NCI-H1694 treated with DMSO at 0.1 percent for 48 hours (cell line): ENCODE measurements at places on chromosomes 1 and 21.

DNA sequence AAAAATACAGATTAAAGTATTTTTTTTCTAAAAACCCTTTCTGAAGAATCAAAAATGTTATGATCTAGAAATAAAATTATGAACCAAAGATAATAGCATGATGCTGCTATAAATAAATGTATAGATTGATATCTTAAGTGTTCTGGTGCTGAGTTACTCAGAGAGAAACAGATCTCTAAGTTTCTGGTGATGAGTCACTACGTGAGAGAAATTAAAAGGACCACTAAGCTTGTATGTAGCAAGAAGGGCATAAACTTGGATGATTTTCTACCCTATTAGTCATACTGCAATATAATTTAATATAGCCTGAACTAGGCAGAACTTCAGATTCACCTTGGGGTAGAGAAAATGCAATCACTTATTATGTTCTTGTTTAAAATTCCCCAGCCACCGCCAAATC, 514.8 kb downstream of the AMY1C start:
- no peak for DNase-seq

- no peak for DNase-seq
These were observed 5.3 kb downstream of the TNFRSF14 start for GRCh38 chr1:2561446-2561845.

- DNase-seq, result no peak
These were observed 71.8 kb downstream of the DUSP10 start for GRCh38 chr1:221670081-221670480.

DNA sequence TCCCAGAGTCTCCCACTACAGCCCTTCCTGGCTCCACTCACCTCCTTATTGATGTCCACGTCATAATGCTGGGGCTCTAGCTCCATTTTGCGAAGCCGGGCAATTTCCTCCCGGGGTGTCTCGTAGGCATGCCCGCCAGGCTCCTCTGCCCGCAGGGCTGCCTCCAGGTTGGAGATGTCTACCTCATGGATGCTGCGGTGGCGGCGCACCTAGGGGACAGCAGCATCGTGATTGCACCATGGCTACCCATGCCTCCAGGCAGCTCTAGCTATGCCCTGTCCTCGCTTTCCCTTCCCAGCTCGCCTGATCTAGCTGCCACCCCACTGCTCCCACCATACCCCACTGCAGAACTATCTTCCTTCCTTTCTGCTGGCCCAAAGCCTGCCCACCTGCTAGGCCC, 15.1 kb upstream of the GOLT1A start:
- DNase-seq, result no peak

DNA sequence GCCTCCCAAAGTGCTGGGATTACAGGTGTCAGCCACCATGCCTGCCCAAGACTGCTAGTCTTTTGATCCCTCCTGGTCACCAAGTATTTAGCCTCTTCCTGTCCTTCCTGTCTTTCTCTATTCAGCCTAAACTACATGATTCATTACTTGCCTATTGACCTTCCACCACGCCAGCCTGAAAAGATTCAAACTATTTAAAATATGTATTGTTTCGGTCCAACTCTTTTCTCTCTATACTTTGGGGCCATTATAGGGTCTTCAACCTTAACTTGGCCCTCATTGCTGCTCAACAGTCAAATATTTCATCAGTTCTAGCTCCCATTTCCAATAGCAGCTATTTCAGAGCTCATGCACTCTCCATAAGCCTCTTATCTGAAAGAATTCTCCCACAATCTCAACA, 153.0 kb downstream of the TNFSF18 start:
- no peak for DNase-seq

DNA sequence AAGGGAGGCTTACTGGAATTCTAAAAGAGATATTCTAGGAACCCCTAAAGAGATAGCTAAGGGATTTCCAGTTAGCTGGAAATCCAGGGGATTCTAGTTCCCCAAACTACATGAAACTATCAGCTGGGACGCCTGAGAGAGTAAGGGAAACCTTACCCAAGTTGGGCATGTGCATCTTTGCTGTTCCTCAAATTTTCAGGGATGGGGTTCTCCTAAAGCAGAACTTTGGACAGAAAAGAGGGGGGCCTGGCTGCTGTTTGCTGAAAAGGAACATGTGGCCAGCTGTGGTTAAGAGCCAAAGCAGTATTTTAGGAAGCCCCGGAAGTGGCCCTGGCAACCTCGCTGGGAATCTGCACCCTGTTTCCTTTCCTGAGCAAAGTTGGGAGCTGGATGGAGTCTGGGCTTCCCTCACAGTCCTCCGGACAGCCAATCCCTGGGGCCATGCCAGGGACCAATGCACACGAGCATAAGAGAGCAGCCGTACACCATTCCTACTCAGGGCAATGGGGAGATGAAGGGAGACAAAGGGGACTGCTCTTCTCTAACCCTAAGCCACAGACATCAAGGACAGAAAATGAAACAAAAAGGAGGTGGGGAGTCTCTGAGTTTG, 154.3 kb downstream of the PLXNA2 start:
- no peak for DNase-seq

GRCh38 chr1:40976952-40977690, 2.4 kb upstream of the CTPS1 start:
- no peak for DNase-seq

DNA sequence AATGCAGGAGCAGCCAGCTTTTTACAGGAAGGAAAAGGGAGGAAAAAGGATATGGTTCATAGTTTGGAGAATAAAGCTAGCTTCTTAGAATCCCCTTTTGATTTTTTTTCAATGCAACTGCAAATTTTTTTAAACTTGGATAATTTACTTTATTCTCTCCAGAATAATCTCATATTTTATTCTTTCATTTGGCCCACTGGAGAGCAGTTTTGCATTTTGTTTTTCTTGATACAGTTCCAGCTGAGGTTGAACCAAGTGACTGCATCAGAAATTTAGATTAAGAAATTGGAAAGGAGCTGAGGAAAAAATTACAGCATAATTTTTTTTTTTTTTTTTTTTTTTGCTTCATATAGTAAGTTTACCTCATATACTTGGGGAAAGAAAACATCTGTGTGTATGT, 22.8 kb downstream of the GABPA start:
- no peak for DNase-seq

DNA sequence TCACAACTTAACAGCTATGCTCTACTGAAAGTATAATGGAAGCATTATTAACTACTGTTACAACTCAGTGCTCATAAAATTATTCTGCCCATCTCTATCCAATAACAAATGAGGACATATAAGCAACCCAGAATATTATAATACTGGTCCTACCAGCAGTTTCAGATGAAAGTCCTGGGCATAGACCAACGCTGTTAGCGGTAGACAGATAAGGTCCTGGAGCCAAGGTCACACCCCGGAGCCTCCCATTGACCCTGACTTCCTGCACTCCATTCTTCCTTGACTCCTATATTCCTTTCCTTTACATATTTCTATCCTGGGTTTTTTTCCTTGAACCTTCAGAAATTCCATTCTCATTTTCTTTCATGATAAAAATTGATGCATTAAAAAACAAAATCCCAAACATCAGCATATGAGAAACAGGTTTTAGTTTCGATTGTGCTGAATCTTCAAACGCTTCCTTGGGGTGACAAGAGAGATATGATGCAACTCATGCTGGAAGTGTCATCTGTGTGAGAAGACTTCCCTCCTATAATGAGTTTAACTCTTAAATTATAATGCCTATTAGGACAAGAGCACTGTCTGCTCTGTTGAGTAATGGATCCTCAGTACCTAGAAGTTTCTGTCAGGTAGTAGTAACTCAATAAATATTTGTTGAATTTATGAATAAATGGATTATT, 831.1 kb downstream of the LRRIQ3 start:
- DNase-seq, result no peak

- no peak for DNase-seq
These were observed 110.8 kb upstream of the RUNX1 start for GRCh38 chr21:35159881-35160280.

- peak; percentile 82 for DNase-seq
These were observed 24.8 kb upstream of the NMNAT2 start for GRCh38 chr1:183443011-183443410.

GRCh38 chr1:1199141-1199960, 7.0 kb downstream of the TNFRSF18 start:
- no peak for DNase-seq

- no peak for DNase-seq
These were observed 5.5 kb downstream of the AP4B1 start for GRCh38 chr1:113899111-113899510.

GRCh38 chr1:46718340-46718726, 581 bp downstream of the EFCAB14 start:
- DNase-seq, result no peak

DNA sequence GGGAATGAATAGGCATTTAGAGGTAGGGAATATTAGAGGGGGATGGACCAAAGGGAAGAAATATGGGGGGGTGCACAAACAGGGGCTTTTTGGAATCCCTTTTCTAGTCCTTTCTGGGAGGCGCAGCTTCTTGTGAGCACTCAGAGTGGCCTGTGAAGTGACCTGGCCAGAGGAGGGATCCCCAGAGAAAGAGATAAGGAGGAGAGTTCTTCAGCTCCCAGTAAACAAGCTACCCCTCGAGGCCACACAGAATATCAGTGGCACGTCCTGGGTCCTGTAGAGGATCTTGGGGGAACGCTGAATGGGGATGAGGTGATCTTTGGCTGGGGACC, 19.4 kb downstream of the VANGL2 start:
- DNase-seq, result no peak

DNA sequence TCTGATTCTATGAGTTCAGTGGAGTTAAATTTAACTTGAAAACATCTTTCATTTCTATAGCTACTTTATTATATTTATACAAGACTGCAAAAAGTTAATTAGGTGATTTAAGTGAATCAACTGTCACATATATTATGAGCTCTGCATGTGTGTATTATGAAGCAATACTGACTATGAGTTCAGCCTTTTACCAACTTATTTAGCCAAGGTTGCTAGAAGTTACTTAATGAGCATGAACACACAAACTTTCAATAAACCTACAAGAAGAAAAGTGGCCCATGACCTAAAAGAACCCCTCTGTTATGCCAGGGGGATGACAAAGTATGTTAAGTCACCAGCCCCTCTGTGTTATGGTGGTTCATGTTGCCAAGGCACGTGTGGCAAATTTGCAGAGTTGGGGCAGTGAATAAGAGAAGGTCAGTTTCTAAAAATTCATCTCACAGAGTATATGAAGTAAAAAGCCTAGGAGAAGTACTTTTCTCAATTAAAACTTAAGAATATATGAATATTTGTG, 86.7 kb upstream of the LYPLAL1 start:
- no peak for DNase-seq

GRCh38 chr1:36352125-36352909, 28.9 kb upstream of the EVA1B start:
- DNase-seq, result no peak

DNA sequence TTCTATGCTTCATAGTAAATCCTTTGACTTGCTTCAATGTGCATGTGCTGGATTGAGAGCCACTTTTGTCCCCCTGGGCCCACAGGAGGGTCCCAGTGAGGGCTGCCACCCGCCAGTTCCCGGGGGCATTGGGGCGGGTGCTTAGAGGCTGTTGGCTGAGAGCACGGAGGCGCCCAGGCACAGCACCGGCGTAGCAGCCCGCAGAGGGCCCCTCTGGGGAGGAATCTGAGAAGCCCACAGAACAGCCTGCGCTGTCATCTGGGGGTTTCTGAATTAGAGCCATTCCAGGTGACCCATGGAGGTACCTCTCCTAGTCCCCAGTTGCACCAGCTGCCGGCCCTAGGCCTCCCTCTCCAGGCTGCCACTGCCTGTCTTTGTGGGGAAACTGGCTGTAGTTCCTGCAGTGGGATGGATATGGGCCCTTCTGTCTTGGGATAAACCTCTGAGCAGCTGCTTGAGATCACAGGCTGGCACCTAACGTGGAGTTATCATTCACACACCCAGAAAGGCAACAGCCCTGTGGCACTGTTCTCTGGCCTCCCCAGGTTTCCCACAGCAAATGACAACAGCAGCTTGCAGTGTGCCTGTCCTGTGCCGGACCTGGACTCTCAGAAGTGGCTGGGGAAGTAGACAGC, 39.5 kb downstream of the TMEM51 start:
- no peak for DNase-seq

GRCh38 chr1:155251566-155251965, 3.7 kb downstream of the ENTREP3 start:
- no peak for DNase-seq

GRCh38 chr21:40047993-40048730, 180.9 kb downstream of the PCP4 start:
- no peak for DNase-seq

GRCh38 chr1:158687037-158687436, 522 bp upstream of the SPTA1 start:
- no peak for DNase-seq

DNA sequence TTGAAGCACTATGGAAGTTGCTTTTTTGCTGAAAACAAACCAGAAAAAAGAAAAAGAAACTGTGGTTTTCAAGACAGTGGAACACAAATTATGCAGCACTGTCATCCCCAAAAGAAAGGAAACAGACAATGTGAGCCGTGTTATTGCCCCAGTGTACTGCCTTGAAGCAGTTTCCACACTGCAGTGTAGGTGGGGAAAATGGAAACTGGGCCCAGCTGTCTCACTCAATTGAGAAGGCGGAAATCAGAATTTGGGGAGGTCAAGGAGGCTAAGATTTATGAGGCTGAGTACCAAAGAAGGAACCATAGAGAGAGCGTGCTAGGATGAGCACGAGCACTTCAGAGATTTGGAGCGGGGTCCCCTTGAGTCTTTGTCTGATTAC, 55.5 kb downstream of the MPZL1 start:
- DNase-seq, result no peak

- DNase-seq, result no peak
These were observed 68.3 kb upstream of the GJB5 start for GRCh38 chr1:34686531-34686930.

DNA sequence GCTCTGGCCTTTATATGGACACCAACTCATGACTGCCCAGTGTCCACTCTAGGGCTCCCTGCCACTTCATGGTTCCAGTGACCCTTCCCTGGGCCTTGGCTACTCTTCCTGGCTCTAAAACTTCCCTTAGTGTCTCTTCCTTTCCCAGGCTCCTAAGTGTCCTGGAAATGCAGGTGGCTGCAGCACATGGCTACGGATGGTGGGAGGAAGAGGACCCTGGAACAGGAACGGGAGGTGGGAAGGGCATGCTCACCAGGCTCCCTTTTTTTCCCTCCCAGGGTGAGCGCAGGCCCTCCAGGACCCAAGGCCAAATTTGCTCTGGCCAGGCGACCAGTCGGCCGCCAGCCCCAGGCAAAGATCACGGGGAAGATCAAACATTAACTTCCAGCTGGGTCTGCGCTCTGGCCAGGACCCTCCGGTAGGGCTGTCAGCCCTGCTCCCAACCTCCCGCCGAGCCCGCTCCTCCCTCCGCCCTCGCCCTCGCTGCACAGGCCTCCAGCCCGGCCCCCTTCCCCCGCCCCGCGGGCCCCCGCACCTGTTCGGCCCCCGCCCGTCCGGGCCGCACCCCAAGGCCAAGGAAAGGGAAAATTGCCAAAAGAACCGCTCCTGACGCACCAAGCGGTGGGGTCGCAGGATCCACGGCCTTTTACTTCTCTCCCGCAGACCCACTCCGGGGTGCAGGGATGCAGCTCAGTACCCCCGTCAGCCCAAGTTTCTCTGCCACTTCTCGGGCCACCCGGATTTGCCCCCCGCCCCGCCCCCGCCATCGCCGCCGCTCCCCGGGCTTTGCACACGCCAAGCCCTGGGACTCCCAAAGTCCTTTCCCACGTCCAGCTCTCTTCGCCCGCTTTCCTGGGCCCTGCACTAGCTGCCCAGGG, 894 bp downstream of the TCEA3 start:
- no peak for DNase-seq

GRCh38 chr1:94955767-94956632, 29.1 kb upstream of the CNN3 start:
- no peak for DNase-seq
